Endodermal cell (in vitro differentiated cells): ENCODE measurements at places on chromosomes 3 and 15. TPM values are rescaled to one million over a fixed set of nuclear protein-coding genes. Genes with fewer than 3 reads are reported as not detected.

LIPH gene
- 0.68 to 2.3 TPM (median 2.1 TPM) in 3 replicates for total RNA-seq

DHFR2 gene
- 3.4 and 5.3 TPM in 2 replicates for total RNA-seq

- no peak for DNase-seq
- H3K27me3 ChIP-seq, result no peaks in the 10 kb centered on the region
- no peak overlapping the region for H3K27ac ChIP-seq
- H3K4me1 ChIP-seq, result peaks cover 11% of the 10 kb centered on the region
These were observed 75.8 kb downstream of the B3GNT5 start for GRCh38 chr3:183328823-183329222.

DNA sequence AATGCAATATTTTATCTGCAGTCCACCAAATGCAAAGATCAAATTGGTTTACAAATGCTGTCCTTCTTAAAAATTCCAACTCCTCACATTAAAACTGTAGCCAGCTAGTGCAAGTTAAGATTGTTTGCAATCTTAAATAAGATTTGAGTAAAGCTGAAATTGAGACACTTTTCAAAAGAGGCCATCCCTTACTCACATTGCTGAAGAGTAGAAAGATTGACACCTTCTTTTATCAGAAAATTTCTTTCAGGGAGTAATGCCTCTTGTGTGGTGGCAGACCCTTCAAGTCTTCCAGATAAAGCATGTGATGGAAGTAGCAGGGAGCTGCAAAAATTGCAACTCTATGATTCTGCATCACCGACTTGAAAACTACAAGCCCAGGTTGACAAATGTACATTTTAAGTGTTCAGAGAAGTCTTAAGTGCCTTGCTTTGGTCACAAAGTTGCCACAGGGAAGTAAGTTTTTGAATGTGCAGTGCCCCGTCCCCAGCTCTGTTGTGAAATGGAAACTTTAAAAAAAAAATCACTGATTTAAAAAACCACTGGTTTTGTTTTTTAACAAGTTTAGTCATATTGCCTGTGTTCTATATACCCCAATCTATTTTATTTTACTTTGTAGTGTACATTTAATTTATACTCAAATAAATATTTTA lies 12.6 kb downstream of the CD86 start:
- no peak for DNase-seq
- no peaks in the 10 kb centered on the region for H3K36me3 ChIP-seq
- no peaks in the 10 kb centered on the region for H3K27me3 ChIP-seq
- H3K4me1 ChIP-seq, result no peaks in the 10 kb centered on the region
- no peak overlapping the region for H3K4me3 ChIP-seq
- H3K27ac ChIP-seq, result no peak overlapping the region

VPS33B gene
- 24.4 and 25.0 TPM in 2 replicates for total RNA-seq

CEMIP gene
- not detected in 3 replicates for total RNA-seq

GRCh38 chr3:189776149-189776824 lies 145.1 kb downstream of the TP63 start:
- H3K36me3 ChIP-seq, result no peaks in the 10 kb centered on the region
- no peak overlapping the region for H3K4me3 ChIP-seq
- H3K27me3 ChIP-seq, result peaks cover 8% of the 10 kb centered on the region
- no peak for DNase-seq
- H3K27ac ChIP-seq, result no peak overlapping the region

MAP3K13 gene
- total RNA-seq, result 20.4 and 23.4 TPM in 2 replicates

DNA sequence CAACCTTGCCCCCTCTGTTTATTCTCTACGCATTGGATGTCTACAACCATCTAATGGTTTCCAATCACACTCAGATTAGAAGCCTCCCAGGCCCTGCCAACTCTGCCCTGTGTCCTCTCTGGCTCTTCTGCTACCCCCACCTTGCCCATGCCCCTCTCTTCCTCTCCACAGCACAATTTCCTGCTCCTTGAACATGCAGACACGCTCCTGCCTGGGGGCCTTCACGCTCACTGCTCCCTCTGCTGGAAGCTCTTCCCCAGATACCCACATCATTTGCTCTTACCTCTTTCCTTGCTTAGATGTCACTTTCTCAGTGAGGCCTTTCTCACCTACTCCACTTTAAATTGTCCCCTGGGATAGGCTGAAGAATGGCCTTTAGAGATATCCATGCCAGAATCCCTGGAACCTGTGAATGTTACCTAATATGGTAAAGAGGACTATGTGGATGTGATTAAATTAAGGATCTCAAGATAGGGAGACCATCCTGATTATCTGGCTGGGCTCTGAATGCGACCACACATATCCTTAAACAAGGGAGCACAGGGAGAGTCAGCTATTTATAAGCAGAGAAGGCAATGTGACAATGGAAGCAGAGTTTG lies 9.9 kb downstream of the KY start:
- H3K4me1 ChIP-seq, result peaks cover 18% of the 10 kb centered on the region
- peak; percentile 91 for DNase-seq
- no peaks in the 10 kb centered on the region for H3K36me3 ChIP-seq

RASGRF1 gene
- total RNA-seq, result 0.28 TPM in 1 of 3 replicates, not detected in the others

DNA sequence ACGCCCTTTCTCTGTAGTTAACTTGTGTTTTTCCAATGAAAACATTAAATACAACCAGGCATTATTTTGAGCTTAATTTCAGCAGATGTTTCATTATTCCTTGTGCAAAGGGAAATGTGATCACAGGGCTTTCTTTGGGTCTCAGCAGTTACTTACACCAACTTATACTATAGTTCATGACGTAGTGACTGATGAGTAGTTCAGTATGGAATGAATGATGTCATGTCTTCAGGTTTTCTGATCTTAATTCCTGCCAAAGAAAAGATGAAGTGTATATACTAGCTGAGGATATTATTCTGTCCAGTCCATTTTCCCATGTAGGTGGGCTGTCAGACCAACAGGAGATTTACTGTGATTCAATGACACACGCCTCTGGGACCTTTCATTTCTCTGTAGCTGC lies 61.3 kb downstream of the MYRIP start:
- no peaks in the 10 kb centered on the region for H3K27me3 ChIP-seq
- no peak overlapping the region for H3K27ac ChIP-seq
- no peaks in the 10 kb centered on the region for H3K4me1 ChIP-seq
- H3K4me3 ChIP-seq, result no peak overlapping the region

GRCh38 chr3:181948286-181948685 lies 236.6 kb downstream of the SOX2 start:
- H3K27me3 ChIP-seq, result no peaks in the 10 kb centered on the region
- H3K4me3 ChIP-seq, result no peak overlapping the region
- H3K27ac ChIP-seq, result no peak overlapping the region
- H3K4me1 ChIP-seq, result peaks cover 3% of the 10 kb centered on the region
- peak; percentile 64 for DNase-seq

GRCh38 chr3:58071480-58071971 lies 63.3 kb downstream of the FLNB start:
- H3K27me3 ChIP-seq, result no peaks in the 10 kb centered on the region
- no peak overlapping the region for H3K27ac ChIP-seq
- peaks cover 64% of the 10 kb centered on the region for H3K36me3 ChIP-seq
- H3K4me1 ChIP-seq, result peaks cover 18% of the 10 kb centered on the region
- no peak overlapping the region for H3K4me3 ChIP-seq

GRCh38 chr15:91624353-91624968 lies 229.0 kb upstream of the SLCO3A1 start:
- DNase-seq, result no peak
- H3K27ac ChIP-seq, result no peak overlapping the region
- peaks cover 21% of the 10 kb centered on the region for H3K4me1 ChIP-seq
- no peak overlapping the region for H3K4me3 ChIP-seq
- H3K36me3 ChIP-seq, result no peaks in the 10 kb centered on the region
- H3K27me3 ChIP-seq, result no peaks in the 10 kb centered on the region

DNA sequence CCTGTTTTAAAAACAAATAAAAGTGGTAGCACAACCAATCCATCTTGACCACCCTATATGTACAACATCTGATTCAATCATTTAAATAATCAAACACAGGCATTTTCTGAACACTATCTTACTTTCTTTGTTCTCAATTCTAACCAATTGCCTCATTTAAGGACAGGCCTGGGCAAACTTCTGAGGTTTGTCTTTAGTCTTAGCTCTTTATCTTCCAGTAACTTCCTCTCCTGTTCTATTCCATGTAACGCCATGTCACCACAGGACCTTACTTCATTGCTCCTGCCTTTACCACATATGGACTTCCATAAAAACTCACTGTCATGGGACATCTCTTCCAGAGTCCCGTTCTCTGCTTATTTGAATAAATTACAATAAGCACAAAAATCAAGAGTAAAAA lies 14.9 kb downstream of the HDGFL3 start:
- H3K36me3 ChIP-seq, result peaks cover 41% of the 10 kb centered on the region
- H3K27me3 ChIP-seq, result no peaks in the 10 kb centered on the region
- no peak for DNase-seq
- peak overlapping the region; percentile 39 for H3K4me3 ChIP-seq
- no peak overlapping the region for H3K27ac ChIP-seq

DNA sequence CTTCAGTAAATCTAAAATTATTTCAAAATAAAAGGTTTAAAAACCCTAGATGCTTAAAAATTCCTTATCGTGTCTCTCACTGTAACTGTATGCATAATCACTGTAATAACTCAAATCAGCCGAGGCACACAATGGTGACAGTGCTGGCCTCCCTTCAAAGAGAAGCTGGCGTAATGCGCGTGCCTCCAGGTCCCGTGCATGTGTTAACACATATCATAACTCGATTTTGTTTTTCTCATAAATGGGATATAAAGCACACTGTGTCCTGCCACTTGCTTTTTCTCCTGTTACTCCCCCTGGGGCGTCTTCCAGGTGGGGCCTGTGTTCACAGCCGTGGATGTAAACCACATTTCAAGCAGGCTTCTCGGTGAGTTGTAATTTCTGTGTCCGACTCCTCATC lies 56.0 kb downstream of the TPRA1 start:
- H3K27me3 ChIP-seq, result no peaks in the 10 kb centered on the region
- H3K27ac ChIP-seq, result no peak overlapping the region
- no peak overlapping the region for H3K4me3 ChIP-seq
- H3K36me3 ChIP-seq, result no peaks in the 10 kb centered on the region

DNA sequence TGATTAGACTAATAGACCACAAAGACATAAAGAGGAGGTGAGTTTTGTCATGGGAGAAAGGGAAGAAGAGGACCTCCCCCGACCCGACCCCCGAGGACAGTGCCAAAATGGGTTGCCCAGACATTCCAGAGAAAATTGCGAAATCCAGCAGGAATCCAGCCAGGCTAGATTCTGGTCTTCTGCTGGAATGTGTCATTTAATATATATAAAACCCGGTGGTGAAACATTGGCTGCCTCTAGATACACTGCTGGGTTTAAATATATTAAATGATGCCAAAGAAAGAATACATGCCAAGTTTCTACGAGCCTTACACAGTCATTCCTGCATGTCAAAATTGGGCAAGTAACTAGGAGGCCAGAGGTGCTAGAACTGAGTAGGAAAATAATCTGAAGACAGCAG lies 45.3 kb upstream of the SPESP1 start:
- no peak overlapping the region for H3K27ac ChIP-seq
- no peaks in the 10 kb centered on the region for H3K36me3 ChIP-seq
- DNase-seq, result peak; percentile 65
- no peaks in the 10 kb centered on the region for H3K27me3 ChIP-seq

DNA sequence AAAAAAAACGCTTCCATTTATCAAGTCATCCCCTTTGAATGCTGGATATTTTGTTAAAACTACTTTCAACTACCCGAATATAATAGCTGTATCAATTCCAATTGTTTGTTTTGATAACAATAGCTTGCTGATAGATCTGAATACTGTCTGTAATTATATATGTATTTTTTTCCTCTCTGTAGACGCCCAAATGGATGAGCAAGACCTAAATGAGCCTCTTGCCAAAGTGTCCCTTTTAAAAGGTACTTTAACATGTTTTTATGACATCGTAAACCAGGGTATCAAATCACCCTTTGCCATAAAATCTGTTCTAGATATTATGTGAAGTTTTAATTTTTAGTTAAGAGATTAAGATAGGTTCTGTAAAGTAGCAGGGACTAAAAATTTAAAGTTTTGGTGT lies 111.5 kb upstream of the FLNB start:
- no peak overlapping the region for H3K4me3 ChIP-seq
- H3K36me3 ChIP-seq, result peaks cover 25% of the 10 kb centered on the region
- H3K27me3 ChIP-seq, result no peaks in the 10 kb centered on the region
- no peak overlapping the region for H3K27ac ChIP-seq
- DNase-seq, result no peak

- peaks cover 22% of the 10 kb centered on the region for H3K27me3 ChIP-seq
- H3K27ac ChIP-seq, result no peak within 1 kb of the TSS
- no peaks in the 10 kb centered on the region for H3K4me1 ChIP-seq
- peak within 1 kb of the TSS; percentile 72 for H3K4me3 ChIP-seq
These were observed at the start of gene B3GALNT1 for GRCh38 chr3:161104561-161105551. Gene B3GALNT1 (minus strand): TSS chr3:161105349. CDS start chr3:161086754, 18,595 bp downstream.

- H3K27ac ChIP-seq, result no peak overlapping the region
- H3K36me3 ChIP-seq, result peaks cover 54% of the 10 kb centered on the region
- H3K27me3 ChIP-seq, result no peaks in the 10 kb centered on the region
These were observed 86.2 kb downstream of the TGFBR2 start for GRCh38 chr3:30692498-30693130.

DNA sequence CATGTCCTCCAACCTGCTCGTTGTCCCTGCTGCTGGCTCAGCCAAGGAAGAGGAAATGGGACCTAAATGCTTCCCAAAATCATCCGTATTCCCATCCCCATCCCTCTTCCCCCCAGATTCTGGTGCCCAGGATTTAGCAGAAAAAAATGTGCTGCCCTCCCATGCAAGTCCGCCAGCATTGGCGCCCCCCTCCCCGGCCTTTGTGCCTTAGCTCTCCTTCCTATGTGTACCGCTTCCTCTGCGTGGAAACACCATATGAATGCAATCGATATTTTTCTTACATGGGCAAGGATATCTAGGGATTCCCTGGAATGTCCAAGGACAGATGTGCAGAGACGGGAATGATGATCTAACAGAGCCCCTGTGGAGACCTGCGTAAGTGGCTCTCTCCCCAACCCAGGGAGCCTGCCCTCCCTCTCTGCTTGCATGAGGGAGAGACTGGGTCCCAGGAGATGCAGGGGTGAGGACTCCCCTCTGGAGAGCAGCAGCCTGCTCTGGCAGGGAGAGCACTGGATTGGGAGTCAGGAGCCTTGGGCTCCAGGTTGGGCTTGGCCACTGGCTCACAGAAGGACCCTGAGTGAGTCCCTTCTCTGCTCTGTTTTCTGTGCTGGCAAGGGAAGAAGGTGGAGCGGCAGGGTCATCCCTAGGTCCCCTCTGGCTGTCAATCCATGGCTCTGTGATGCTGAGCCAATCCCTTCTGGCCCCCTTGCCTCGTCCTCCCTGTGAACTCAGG lies 227.2 kb downstream of the XXYLT1 start:
- H3K27ac ChIP-seq, result no peak overlapping the region
- H3K36me3 ChIP-seq, result no peaks in the 10 kb centered on the region
- no peaks in the 10 kb centered on the region for H3K4me1 ChIP-seq
- peak; percentile 49 for DNase-seq
- H3K4me3 ChIP-seq, result no peak overlapping the region

- no peak for DNase-seq
- H3K27me3 ChIP-seq, result no peaks in the 10 kb centered on the region
- H3K4me3 ChIP-seq, result no peak overlapping the region
- H3K27ac ChIP-seq, result no peak overlapping the region
- no peaks in the 10 kb centered on the region for H3K4me1 ChIP-seq
These were observed 189.1 kb downstream of the GOLGA6L6 start for GRCh38 chr15:20352241-20353200.

- DNase-seq, result no peak
- no peaks in the 10 kb centered on the region for H3K4me1 ChIP-seq
- no peaks in the 10 kb centered on the region for H3K36me3 ChIP-seq
- H3K27me3 ChIP-seq, result no peaks in the 10 kb centered on the region
- H3K27ac ChIP-seq, result no peak overlapping the region
- H3K4me3 ChIP-seq, result no peak overlapping the region
These were observed 158.0 kb downstream of the CDIN1 start for GRCh38 chr15:36737430-36737891.

ABHD14A gene
- 10.1 and 11.1 TPM in 2 replicates for total RNA-seq
